Smooth muscle cell of bladder (primary cell): ENCODE measurements at places on chromosomes 12 and 14. TPM values are rescaled to one million over a fixed set of nuclear protein-coding genes. Genes with fewer than 3 reads are reported as not detected.

EMP1 gene
- 20.7 and 21.3 TPM in 2 replicates for total RNA-seq

HOXC5 gene
- total RNA-seq = not detected in 2 replicates

STYK1 gene
- total RNA-seq = 0.09 and 0.14 TPM in 2 replicates

TCTN1 gene
- total RNA-seq = 20.5 and 22.1 TPM in 2 replicates

FGF6 gene
- not detected in 2 replicates for total RNA-seq

PTCSC3 gene
- total RNA-seq = not detected in 2 replicates

NPAS3 gene
- 0.28 and 0.83 TPM in 2 replicates for total RNA-seq

SERPINA12 gene
- not detected in 2 replicates for total RNA-seq

TRPV4 gene
- total RNA-seq = 1.6 and 2.6 TPM in 2 replicates

FAR2 gene
- 2.7 and 7.3 TPM in 2 replicates for total RNA-seq

PLCZ1 gene
- total RNA-seq = not detected in 2 replicates

FAM90A1 gene
- total RNA-seq = under 0.01 and 0.09 TPM in 2 replicates

DACT1 gene
- total RNA-seq = 44.8 and 78.7 TPM in 2 replicates

OVCH1 gene
- total RNA-seq = 0.09 and 0.14 TPM in 2 replicates

PROX2 gene
- not detected in 2 replicates for total RNA-seq

GNPTAB gene
- total RNA-seq = 28.2 and 69.7 TPM in 2 replicates

GDF3 gene
- not detected in 2 replicates for total RNA-seq

TMEM229B gene
- 0.57 and 1.0 TPM in 2 replicates for total RNA-seq

FOXN4 gene
- not detected in 2 replicates for total RNA-seq

ENDOU gene
- total RNA-seq = not detected in 2 replicates

REM2 gene
- total RNA-seq = 0.09 and 0.14 TPM in 2 replicates

IGF1 gene
- total RNA-seq = 9.0 and 11.7 TPM in 2 replicates

LUM gene
- 1,417 and 1,464 TPM in 2 replicates for total RNA-seq
